NCI-H2029 (cell line): ENCODE measurements at places on chromosomes 7 and 10.

GRCh38 chr10:84846658-84847316, 518.4 kb downstream of the CCSER2 start:
- DNase-seq, result no peak

DNA sequence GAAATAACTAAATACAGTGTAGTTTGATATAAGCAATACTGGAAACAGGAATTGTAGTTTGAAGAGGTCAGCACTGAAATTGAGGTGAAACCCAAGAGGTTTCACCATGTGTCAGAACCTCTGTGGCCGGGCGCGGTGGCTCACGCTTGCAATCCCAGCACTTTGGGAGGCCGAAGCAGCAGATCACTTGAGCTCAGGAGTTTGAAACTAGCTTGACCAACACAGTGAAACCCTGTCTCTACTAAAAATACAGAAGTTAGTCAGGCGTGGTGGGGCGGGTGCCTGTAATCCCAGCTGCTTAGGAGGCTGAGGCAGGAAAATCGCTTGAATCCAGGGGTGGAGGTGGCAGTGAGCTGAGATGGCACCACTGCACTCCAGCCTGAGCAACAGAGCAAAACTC, 13.7 kb downstream of the AHCYL2 start:
- no peak for DNase-seq

GRCh38 chr10:78134773-78135306, 101.2 kb downstream of the RPS24 start:
- DNase-seq, result no peak

DNA sequence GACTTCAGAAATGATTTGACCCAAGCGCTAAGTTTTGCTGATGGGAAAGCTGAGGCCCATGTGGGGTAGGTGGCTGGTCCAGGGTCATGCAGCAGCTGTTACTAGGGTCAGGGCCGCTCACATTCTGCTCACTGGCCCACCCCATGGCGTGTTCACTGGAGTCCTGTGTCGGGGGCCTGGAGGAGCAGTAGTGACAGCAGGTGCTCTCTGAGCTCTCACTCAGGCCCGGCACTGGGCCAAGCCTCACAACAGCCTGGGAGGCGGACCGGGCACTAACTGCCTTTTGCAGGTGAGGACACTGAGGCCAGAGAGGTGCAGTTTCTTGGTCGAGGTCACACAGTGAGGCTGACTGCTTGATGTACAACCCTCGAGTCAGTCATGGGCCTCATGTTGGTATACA, 82.7 kb downstream of the GLRX3 start:
- no peak for DNase-seq

DNA sequence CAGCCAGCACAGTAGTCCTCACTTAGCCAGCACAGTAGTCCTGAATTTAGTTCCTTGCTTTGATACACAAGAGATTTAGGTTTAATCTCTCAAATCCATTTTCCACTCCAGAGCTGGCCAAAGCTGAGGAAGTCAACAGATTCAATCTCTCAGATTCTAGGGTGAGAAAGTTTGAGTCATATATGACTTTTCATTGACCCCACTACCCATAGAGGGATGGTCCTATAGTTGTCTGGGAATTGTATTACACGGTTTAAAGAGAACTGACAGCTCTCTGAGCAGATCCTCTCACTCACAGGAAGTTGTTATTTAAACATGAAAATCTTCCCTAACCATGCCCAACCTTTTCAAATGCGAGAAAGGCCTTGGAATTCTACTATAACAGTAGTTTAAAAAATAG, 641.8 kb upstream of the SEMA3D start:
- no peak for DNase-seq

- no peak for DNase-seq
Observed at GRCh38 chr7:12674053-12674452, 13.4 kb upstream of the ARL4A start.

DNA sequence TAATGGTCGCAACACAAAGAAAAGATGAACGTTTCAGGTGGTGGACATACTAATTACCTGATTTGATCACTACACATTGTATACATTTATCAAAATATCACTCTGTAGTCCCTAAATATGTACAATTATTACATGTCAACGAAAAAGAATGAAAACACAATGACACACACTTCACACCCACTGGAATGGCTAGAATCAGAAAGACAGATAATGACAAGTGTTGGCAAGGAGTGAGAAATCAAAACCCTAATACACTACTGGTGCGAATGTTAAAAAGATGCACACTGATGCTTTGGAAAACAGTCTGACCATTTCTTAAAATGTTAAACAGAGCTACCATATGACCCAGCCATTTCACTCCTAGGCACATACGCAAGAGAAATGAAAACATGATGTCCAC, 2.3 kb downstream of the COA1 start:
- DNase-seq, result no peak
